ENCODE measurements at places on chromosomes 1 and 21.
A peak's percentile ranks its signal among the peaks of the same experiment; 100 is the strongest.

DNA sequence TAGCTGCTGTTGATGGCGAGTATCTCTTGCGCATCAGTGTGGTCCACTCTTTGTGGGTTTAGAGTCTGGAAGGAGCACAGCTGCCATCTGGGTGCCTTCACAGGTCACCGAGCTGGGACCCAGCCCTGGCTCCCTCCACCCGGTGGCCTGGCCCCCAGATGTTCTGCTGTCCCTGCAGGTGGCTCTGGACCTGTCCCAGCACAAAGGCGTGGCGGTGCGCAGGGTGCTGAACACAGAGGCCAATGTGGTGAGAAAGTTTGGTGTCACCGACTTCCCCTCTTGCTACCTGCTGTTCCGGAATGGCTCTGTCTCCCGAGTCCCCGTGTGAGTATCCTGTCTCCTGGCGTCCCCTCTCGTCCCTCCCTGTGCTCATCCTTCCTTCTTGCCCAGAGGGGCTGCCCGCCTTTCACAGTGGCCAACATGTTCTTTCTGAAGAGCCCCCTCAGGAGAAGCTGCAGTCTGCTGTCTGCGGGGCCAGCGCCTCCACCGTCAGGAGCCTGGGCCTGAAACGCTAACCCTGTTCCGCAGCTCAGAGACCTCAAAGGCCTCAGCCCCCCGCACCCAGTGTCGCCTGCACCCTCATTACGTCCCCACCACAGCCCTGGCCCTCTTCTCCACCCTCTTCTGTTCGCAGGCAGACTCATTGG is 27.4 kb downstream of the QSOX1 start:
- DNase-seq: no peak

GRCh38 chr1:85612704-85613361 is 32.3 kb downstream of the CCN1 start:
- no peak for DNase-seq

DNA sequence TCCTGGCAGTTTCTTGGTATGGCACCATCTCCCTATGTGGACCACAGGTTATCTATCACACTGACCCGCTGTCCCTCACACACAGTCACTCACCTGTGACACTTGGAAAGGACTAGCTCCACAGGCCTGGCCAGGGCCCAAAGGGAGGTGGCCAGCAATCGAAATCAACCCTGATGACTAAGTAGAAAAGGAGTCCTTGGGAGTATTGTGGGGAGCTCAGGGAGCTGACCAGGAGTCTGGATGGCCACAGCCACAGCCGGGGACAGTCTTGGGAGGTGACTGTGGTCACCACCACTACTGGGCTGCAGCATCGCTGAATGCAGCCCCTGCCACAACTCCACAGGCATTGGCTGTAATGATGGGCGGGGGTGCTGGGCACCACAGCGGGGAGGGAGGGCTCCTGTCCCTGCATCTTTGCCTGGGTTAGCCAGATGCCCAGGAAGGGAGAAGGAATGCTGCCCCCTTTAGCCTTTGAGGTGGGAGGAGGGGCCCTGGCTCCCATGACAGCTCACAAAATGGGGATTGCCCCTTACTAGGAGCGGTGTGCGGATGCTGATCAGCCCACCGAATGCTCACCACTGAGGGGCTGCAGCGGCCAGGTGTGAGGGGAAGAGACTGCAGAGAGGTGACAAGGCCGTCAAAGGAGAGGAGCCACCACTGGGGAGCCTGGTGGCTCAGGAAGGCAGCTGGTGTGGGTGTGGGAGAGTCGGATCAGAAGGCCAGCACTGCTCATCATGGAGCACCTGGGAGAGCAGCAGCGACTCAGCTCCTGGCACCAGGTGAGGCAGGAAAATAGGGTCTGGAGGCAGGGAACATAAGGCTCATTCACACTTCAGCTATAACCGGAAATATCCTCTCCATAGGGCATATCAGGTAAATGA is 61.3 kb downstream of the H3-3A start:
- DNase-seq: no peak

GRCh38 chr1:165330483-165330882 is 26.0 kb downstream of the LMX1A start:
- no peak for DNase-seq

- DNase-seq: peak; percentile 98
Measured at GRCh38 chr1:225508538-225509375, 80.9 kb upstream of the LBR start.

DNA sequence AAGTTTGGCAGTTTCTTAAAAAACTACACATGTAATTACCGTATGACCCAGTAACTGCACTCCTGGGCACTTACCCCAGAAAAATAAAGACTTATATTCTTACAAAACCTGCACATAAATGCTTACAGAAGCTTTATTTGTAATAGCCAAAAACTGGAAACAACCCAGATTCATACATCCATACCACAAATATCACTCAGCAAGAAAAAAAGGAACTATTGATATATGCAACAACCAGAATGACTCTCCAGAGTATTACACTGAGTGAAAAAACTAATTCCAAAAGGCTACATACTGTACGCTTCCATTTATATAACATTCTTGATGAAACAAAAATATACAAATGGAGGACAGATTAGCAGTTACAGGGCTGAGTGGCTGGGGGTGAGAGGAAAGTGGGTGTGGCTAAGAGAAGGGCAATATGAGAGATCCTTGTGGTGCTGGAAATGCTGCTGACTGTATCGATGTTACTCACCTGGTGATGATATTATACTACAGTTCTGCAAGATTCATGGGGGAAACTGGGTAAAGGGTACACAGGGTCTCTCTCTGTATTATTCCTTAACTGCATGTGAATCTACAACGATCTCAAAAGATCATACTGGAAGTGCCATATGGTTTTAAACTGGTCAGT is 96.0 kb upstream of the GNG4 start:
- DNase-seq: no peak

- DNase-seq: no peak
Measured at GRCh38 chr1:95018602-95019369, 54.0 kb downstream of the ALG14 start.

Measured in dermis microvascular lymphatic vessel endothelial cell (primary cell).